ENCODE measurements at places on chromosomes 5 and 9.

- DNase-seq: no peak
These were observed 21.7 kb upstream of the CCNH start for GRCh38 chr5:87434461-87434860.

DNA sequence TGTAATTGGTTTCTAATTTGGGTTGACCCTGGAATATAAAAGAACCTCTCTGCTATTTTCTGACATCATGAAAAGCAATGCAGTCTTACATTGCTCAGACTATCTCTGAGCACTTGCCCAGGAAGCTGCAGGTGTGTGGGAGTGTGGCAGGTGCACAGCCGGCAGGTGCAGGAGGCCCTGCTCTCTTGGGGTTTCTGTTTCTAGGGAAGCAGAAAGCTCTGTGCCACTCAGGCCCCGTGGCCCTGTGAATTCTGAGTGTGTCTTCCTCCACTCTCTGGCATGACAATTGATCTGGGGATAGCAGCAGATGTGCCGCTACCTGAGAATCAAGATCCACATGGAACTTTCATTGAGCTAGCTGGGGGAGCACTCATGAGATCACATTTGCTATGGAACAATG is 45.7 kb upstream of the IRX2 start:
- no peak for DNase-seq

DNA sequence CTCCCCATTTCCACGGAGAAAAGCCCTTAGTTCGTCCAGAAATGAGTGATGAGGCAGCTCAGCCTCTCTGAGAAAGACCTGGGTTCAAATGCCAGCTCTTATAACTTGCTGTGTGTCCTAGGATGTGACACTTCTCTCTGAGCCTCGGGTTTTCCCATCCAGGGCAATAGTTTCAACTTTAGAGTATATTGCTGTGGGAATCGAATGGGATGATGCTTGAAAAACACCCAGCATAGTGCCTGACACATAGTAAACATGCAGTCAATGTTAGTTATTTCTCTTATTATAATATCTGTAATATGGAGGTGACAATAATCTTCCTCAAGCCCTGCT is 430 bp upstream of the MAPKAP1 start:
- DNase-seq: no peak

GRCh38 chr9:73596321-73596720 is 444.7 kb downstream of the ANXA1 start:
- DNase-seq: no peak

DNA sequence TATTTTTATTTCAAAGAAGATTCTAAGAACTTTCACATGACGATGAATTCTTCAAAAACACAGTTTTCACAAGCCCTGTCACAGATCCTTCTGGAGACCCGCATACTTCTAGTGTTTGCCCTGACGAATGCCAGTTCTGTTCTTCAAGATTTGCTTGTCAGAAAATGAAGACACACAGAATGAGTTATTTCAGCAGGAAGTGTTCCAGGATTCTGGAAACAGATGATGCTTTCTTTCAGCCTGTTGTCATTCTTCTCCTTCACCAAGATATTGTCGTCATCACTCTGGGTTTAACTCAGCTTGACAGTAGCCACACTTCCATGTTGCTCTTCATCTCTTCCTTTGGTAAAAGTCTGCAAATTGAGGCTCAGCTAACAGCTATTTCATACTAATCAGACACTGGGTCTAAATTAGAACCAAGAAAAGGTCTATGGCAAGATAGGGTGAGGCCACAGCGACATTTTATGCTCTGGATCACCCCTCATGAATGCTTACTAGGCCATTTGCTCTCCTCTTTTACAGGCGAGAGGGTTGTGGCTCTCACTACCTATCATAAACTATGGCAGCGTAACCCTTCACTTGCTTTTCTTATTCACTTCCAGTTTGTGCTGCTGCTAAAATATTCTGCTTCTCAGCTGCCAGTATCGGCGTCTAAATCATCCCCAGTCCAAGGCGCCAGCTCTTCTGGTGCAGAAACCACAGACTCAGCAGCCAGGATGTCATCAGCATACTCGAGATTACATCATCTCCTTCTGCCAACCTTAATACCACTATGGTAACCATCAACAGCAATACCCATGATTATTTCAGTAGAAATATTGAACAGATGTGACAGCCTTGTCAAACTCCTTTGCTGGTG is 159.6 kb upstream of the TBCA start:
- no peak for DNase-seq

- no peak for DNase-seq
These were observed 12.6 kb downstream of the CAVIN4 start for GRCh38 chr9:100590481-100590880.

DNA sequence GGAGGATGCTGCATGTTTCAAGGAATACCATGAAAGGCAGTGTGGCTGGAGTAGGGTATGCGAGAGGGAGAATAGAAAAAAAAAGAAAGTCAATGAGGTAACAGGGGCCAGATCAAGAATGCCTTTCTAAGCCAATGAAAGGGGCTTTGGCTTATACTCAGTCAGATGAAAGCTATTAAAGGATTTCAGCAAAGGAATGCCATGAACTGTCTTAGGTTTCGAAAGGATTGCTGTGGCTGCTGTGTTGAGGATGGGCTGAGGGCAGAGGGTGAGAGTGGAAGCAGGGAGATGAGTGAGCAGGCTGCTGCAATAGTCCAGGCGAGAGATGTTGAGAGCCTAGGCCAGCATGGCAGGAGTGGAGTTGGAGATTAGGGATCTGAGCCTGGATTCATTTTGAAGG is 135.4 kb upstream of the CKMT2 start:
- DNase-seq: no peak

- no peak for DNase-seq
These were observed 257.9 kb downstream of the RASEF start for GRCh38 chr9:82805027-82805426.

- DNase-seq: no peak
These were observed 58.1 kb downstream of the MARCHF3 start for GRCh38 chr5:126972062-126972895.

- no peak for DNase-seq
These were observed at the start of gene BARX1 for GRCh38 chr9:93955111-93955980. TSS of gene BARX1 (minus strand) at chr9:93955355. CDS start at chr9:93955146, 209 bp downstream.

DNA sequence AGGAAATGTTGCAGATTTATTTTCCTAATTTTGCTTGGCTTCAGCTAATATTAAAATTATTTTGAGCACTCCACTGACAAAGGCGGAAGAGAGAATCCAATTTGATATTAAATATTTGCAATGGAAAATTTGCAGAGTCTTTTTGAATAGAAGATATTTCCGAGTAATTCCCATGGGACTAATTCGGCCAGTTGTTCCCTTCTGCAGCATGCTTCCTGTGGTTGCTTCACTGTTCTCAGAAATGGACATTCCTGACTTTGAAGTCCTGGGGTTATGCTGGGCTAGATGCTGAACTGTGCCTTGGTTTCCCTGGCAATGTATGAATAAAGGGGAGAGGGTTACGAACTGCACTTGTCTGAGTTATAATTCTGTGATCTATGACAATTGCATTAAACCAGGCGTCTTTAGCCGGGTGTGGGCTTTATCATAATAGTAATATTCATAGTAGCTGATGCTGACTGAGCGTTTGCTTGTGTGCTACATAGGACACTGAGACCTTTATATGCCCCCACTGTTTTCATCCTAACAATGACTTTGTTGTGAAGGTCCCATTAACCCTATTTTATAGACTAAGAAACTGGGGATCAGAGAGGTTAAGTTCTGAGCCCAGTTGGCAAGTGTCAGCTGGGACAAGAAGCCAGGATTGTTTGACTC is 114.5 kb upstream of the SPRY4 start:
- no peak for DNase-seq

DNA sequence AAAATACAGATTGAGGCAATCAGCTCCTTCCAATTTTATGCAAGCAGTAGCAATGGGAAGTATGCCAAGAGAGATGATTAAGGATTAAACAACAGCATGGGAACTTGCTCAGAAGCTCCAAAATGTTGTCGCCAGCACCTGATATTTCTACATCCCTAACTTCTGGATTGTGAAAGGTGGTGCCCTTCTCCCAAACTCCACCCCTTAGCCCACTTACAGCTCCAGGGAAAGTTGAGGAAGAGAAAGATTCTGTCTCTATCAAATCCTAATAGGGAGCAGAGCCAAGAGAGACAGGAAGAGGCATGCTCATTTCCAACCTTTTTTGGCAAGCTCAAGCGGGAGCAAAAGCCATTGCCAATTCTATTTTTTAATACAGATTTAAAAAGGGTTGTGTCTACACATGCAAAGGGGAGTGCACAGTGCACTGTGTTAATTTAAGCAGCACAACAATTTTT is 92.4 kb upstream of the NR3C1 start:
- no peak for DNase-seq

GRCh38 chr5:8157320-8157822 is 288.4 kb downstream of the MTRR start:
- DNase-seq: no peak

DNA sequence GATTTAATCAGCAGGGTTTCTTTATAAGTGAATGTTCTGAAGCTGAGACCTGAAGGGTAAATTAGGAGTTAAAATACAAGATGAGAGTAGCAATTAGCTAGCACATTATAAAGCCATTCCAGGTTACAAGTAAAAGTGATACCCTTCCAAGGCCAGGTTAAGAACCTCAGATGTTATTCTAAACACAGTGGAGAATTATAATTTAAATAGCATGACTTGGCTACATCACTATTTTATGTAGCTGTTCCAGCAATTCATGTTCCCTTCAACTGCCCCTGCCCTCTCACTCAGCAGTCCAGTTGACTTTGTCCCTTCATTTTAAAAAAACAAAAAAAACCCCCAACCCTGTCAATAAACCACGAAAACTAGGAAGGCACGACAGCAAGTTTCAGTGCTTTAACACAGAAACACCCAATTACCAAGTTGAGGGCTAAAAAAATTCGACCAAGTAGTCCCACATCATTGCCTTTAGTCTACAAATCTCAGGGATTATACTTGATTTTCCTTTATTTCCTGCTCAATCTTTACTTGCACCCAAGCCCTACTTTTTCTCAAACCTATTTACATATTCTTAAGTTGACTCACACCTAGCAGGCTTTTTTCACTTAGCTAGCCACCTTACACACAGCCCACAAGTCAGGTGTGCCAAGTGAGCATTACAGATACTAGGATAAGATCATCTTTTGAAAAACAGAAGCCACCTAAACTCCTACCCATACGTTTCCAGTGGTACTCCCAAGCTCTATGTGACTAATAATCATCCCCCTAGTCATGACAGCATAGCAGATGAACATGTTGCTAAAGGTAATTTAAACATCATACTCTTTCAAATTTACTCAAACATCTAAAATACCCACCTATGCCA is 3.4 kb downstream of the RPL37 start:
- no peak for DNase-seq

- DNase-seq: no peak
These were observed 217.9 kb downstream of the SREK1 start for GRCh38 chr5:66362046-66362445.

- no peak for DNase-seq
These were observed 152.3 kb downstream of the HSD17B3 start for GRCh38 chr9:96149533-96150280.

- no peak for DNase-seq
These were observed 82.9 kb downstream of the CEMIP2 start for GRCh38 chr9:71685394-71685793.

DNA sequence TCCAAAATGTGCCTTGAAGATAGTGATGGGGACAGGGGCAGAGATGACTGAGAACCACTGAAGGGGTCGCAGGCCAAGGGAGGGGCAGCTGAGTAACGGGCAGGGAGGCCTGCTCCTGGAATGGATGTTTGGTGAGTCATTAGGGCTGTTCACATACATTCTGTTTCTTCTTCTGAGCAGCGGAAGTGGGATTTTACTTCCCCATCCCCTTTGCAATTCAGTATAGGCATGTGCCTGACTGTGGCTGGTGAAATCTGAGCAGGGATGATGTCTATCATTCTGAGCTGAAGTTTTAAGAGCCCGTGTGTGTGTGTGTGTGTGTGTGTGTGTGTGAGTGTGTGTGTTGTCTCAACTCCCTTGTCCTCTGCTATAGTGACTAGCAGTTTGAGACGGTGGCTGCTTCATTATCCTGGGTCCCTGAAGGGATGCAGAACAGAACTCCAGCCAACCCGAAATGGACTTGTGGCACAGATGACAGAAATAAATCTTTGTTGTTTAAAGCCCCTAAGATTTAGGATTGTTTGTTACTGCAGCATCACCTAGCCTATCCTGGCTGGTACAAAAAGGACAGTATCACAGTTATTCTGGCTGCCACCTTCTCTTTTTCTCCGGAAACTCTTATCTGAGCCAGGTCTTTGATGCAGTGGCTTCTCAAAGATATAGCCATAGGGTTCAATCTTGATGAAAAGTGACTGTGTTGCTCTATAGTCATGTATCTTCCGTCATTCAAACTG is 29.2 kb upstream of the TGFBI start:
- DNase-seq: no peak

- no peak for DNase-seq
These were observed 77.4 kb downstream of the WWC1 start for GRCh38 chr5:168368854-168369253.

Data from cardiac septum (tissue), 1 donor.